ENCODE measurements at places on chromosomes 2 and 18. TPM values are rescaled to one million over a fixed set of nuclear protein-coding genes. Genes with fewer than 3 reads are reported as not detected.

Gene MITD1
- total RNA-seq = 27.7 TPM

GRCh38 chr2:132977812-132978529, 308.0 kb upstream of the LYPD1 start:
- DNase-seq = peak; percentile 9

- DNase-seq = no peak
Measured at GRCh38 chr2:150679456-150680120, 192.1 kb upstream of the RND3 start.

DNA sequence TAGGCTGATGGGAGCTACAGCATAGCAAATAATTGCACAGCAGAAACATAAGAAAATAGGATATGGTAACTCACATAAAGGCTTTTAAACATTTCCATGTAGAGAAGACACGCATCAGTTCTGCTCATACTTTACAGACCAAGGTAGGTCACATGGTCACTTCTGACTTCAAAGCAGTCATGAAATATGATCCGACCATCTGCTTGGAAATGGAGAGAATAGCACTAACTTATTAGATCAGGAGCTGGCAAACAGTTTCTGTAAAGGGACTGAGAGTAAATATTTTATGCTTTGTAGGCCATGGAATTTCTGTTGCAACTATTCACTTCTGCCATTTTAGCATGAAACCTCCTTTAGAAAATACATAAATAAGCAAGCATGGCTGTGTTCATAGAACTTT, 936.6 kb upstream of the FANCL start:
- DNase-seq = no peak

Gene ZNF892
- total RNA-seq = 8.7 TPM

DNA sequence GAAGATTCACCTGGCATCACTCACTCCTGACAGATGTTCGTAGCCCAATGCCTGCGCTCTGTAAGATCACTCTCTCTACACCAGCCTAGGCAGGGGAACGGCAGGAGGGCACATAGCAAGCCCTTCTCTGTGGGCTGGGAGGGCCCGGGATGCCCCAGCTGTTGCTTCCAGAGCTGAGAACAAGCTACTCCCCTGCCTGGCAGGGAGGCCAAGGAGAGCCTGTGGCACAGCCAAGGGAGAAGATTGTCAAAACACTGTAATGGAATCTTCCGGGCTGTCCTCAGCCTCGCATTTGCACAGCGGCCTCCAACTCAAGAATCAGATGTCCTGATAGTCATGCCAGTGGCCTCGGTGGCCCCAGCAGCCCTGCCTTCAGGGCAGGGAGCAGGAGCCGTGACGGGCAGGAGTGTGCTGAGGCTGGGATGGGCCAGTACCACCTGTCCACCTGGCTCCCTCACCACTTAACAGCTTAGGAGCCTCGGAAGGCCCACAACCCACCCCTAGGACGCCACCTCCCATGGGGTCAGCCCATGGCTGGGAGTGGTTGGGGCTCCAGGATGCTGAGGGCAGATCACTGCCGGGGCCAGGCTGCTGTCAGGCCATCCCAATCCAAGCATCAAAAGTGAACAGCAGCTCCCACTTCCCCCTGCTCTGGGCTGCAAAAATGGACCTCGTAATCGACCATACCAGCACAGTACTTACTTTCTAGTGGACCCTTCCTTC, 21.9 kb upstream of the SLC35F6 start:
- no peak for DNase-seq

DNA sequence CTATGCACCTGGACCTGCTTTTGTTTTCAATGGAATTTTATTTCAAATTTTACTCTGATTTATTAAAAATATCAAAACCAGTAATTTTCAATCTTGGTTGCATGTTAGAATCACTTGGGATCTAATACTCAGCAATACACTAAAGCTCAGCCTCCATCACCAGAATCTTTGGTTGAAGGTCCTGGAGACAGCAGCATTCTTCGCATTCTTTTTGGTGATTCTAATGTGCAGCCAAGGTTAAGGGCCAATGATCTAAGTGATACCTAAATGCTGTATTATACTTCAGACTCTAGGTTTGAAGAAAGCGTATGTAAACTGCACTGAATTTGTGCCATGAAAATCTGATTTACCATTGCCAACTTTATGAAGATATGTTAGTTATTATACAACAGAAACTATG, 493.1 kb downstream of the XIRP2 start:
- no peak for DNase-seq

DNA sequence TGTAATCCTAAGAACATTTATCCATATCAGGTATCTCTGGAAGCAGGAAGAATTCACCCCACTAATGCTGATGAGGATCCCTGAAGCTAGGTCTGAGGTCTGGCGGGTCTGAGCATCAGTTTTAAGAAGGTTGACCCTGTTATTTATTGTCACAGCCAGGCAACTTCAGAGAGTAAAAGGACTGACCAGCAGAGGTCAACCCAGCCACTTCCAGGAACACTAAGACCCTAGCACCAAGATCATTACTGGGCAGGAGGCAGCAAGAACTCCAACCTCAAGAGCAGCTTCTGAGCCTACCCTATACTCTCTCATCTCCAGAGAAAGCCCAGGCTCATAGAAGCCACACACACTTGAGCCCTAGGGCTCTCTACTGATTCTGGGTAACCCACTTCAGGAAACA, 901.4 kb downstream of the DCDC2C start:
- no peak for DNase-seq
